Ascending aorta (tissue), 2 donors: ENCODE measurements at places on chromosomes 12 and 14. TPM values are rescaled to one million over a fixed set of nuclear protein-coding genes. Genes with fewer than 3 reads are reported as not detected.

GRCh38 chr12:70264067-70264867, 21.0 kb downstream of the CNOT2 start:
- DNase-seq: no peak
- H3K4me1 ChIP-seq: no peaks in the 10 kb centered on the region
- H3K27me3 ChIP-seq: no peaks in the 10 kb centered on the region

DNA sequence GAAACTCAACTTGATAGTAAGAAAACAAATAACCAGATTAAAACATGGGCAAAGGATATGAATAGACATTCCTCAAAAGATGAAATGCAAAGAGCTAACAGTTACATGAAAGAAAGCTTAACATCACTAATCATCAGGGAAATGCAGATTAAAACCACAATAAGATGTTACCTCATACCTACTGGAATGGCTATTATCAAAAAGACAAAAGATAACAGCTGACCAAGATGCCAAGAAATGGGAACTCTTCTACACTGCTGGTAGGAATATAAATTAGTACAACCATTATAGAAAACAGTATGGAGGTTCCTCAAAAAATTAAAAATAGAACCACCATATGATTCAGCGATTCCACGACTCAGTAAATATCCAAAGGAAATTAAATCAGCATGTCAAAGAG, 18.8 kb downstream of the KCNH5 start:
- H3K27me3 ChIP-seq: no peaks in the 10 kb centered on the region
- no peaks in the 10 kb centered on the region for H3K4me1 ChIP-seq
- no peak overlapping the region for H3K4me3 ChIP-seq
- no peaks in the 10 kb centered on the region for H3K36me3 ChIP-seq

- H3K36me3 ChIP-seq: peaks cover 8% of the 10 kb centered on the region
- no peaks in the 10 kb centered on the region for H3K27me3 ChIP-seq
- no peak overlapping the region for H3K27ac ChIP-seq
- H3K4me1 ChIP-seq: no peaks in the 10 kb centered on the region
- no peak overlapping the region for H3K4me3 ChIP-seq
These were observed 22.2 kb downstream of the P2RX4 start for GRCh38 chr12:121232163-121232562.

DNA sequence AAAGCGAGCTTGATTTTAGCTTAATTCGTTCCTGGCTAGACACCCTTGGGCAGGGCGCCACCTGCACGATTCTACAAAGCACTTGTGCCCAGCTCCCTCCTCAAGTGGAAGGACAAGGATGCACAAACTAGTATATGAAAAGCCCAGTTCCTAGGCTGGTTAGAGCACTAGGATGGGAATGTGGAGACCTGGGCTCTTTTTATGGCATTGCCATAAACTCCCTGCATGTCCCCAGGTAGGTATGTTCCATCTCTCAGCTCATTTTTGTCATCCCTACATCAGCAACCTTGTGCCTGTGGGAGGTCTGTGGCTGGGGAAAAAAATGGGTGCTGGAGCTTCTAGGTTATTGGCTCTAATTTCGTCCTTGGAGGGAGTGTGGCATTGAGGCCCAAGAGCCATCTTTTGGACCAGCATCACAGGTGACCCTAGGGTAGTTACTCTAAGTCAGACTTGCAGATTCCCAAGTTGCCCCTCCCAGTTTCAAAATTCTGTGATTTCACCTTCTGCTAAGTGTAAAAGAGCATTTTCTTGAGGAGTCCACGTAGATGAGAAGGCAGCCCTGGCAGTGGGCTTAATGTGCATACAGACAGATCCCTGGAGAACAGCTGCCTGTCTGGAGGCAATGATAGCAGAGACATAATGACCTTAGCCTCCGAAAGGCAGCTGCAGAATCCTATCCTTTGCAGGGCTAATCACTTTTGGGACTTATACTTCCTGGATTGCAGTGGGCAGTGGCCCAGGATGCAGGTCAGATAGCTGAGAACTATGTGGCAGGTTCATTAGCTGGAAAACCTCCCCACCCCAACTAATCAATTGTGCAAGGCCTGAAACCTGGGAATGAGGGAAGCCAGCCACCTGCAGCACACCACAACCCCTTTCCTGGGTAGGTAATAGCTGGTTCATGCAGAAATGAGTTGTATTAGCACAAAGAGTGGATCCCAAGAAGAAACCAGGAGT, 47.6 kb upstream of the BDKRB2 start:
- no peak overlapping the region for H3K4me3 ChIP-seq
- no peaks in the 10 kb centered on the region for H3K4me1 ChIP-seq
- no peak overlapping the region for H3K27ac ChIP-seq
- H3K27me3 ChIP-seq: no peaks in the 10 kb centered on the region
- DNase-seq: no peak
- no peaks in the 10 kb centered on the region for H3K36me3 ChIP-seq

- H3K4me1 ChIP-seq: no peaks in the 10 kb centered on the region
- peaks cover 16% of the 10 kb centered on the region for H3K36me3 ChIP-seq
- H3K27ac ChIP-seq: no peak overlapping the region
- DNase-seq: no peak
- no peak overlapping the region for H3K4me3 ChIP-seq
- no peaks in the 10 kb centered on the region for H3K27me3 ChIP-seq
These were observed 49.6 kb downstream of the TC2N start for GRCh38 chr14:91817566-91818325.

DNA sequence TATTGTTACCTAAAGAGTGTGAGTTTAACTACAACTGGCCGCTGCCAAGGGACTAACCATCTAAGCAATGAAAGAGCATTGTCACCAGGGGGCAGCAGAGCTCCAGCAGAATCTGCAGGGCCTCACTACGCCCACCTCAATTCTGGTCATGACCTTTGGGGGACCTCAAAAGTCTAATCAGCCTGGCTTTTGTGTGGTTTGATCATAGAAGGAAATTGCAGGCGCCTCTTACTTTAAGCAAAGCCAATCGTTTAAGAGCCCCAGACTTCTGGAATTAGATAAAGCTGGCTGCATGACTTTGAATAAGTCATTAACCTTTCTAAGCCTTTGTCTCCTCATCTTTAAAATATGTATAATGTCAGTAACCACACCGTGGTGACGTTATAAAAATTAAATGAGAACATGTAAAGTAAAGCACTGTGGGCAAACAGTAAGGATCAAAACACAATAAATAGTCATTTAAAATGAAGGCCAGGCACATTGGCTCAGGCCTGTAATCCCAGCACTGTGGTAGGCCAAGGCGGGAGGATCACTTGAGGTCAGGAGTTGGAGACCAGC, 58.6 kb downstream of the TBX3 start:
- H3K4me3 ChIP-seq: no peak overlapping the region
- H3K4me1 ChIP-seq: no peaks in the 10 kb centered on the region
- H3K27ac ChIP-seq: no peak overlapping the region
- DNase-seq: no peak

Gene NFE2
- not detected for total RNA-seq

Gene C12orf42
- not detected for total RNA-seq
